IPS DF 6.9 (cell line): ENCODE measurements at places on chromosomes 3 and 15.

- no peak for DNase-seq
Observed at GRCh38 chr3:141412087-141412935, 44.0 kb downstream of the ZBTB38 start.

DNA sequence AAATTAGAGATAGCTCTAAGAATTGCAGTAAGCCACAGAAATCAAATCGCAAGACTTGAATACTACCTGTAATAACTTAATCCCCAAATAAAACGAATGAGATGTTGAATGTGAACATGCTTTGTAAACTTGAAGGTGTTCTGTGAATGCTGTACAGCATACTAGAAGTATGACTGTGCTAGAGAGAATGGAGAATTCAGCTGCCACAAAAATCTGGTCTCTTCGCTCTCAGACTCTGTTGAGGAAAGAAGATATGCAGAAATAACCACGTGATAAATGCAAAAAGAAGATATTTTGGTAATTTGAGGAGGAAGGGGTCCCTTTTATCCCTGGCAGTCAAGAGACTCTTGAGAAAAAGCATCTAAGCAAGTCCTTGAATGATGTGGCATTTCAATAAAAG is 37.3 kb downstream of the ZBTB38 start:
- no peak for DNase-seq

GRCh38 chr15:99711625-99712024 is 21.6 kb downstream of the LYSMD4 start:
- no peak for DNase-seq

- DNase-seq: no peak
Observed at GRCh38 chr3:148081926-148082325, 615.8 kb upstream of the AGTR1 start.

DNA sequence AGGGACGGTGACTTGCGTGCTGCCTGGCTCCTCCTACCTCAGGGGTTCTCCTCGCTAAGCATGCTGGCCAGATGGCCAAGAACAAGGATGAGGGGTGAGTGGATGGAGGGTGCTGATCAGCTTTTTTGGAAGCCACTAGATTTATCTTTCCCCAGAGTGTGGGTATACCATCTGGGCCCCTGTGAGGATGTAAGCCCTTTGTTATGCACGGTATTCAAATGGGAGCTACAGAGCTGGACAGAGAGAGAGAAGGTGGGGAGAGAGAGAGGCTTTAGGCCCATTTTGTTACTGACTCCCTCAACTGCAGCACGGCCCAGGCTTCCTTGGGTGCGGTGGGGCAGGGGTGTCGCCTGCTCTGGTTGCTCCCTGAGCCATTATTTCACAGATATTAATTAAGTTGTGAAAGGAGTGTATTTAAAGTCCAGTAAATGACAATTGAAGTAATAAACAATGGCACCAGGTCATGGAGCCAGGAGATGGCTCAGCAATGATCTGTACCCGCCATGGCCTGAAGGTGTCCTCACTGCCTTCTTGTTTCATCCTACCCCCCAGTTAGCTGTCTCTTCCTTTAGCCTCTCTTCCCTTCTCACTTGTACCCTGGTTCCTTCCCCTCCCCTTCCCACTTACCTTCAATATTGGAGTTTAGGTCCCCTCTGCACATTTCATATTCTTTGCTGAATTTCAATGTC is 158.0 kb downstream of the CLSTN2 start:
- DNase-seq: no peak

- no peak for DNase-seq
Observed at GRCh38 chr15:69997813-69998212, 99.9 kb downstream of the TLE3 start.

DNA sequence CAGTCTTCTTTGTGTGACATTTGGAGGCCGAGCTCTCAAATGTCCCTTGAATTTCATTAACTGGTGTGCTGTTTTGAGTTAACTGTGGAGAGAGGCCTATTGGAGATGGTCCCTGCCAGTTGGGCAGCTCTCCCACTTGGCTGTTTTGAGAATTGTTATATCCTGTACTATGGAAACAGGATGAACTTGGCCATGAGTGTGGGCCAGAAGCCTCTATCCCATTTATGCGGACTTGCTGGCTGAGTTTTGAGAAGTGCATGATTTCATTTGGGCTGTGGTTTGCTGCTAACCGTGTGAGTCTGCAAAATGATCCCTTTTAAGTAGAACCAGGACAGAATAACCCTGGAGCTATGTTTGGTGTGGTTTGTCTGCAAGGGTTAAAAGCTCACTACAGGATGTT is 366.0 kb downstream of the PTPRG start:
- DNase-seq: no peak
